ENCODE measurements at places on chromosomes 13 and 19.

- DNase-seq = no peak
Observed at GRCh38 chr19:19458110-19458816, 52.8 kb downstream of the GATAD2A start.

DNA sequence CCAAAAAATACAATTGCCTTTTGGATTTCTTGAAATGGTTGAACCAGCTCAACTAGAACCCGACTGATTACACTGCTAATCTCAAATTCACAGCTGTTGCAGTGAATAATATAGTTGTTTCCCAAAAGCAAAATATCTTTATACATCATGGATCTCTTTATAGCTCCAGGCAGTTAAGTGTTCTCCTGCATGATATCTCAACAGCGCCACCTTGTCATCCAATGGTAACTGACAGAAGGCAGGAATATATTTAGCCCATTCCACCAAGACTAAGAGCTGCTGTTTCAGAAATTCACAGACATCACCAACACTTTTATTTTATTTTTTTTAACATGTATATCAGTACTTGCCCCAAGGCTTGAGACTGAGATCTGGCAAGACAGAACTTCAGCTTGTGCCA, 1141.0 kb upstream of the PRR20A start:
- peak; percentile 9 for DNase-seq

DNA sequence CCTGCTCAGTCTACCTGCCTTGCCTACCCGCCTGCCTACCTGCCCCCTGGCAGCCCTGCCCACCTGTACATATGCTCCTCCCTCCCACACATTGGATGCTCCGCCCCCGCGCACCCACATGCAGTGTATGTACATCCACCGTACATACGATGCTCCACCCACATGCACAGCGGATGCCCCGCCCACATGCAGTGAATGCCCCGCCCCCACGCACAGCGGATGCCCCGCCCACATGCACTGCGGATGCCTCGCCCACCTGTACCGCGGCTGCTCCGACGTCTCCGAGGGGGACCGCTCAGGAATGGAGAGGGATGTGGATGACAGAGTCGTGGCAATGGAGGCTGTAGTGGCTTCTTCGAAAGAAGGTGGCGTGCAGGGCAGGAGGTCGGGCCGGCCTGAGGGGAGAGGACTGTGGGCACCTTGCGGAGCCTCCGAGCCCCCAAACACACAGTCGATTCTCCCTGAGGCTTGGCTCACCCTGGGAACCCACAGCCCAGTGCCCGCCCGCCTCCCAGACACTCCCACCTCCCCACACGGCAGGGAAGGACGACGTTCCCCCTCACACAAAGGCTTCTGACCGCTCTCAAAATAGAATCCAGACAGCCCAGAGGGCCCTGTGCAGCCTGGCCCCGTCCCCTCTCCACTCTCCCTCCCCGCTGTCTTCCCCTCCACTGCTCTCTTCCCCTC, 16.5 kb upstream of the CACTIN start:
- DNase-seq = peak; percentile 58

DNA sequence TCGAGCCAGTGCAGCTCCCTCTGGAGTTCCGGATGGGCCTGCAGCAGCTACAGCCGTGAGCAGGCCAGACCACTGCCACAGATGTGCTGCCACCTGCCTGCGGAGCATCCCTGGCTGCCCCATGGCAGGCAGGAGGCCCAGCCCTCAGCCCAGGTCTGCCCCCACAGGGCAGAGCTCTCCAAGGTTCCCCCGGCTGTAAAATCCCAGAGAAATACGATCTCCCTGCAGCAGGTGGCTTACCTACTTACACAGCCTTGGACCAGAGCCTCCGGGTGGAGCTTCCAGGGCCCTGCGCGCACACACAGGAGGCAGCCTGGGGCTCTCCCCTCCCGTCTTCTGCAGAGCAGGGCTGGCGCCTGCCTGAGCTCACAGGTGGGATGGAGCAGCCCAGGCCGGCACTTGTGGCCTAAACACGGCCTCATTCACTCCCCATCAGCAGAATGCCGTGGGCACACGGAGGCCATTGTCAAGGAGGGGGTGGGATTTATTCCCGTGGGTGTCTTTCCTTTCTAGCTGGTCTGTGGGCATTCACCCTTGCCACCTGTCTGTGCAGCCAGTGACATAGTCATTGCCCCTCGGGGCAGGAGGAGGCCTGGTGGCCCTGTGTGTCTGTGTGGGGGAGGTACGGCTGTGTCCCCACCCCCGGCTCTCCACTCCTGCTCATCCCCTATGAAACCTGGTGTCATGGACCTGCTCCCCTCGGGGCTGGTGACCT, 118.0 kb downstream of the KDM4B start:
- peak; percentile 56 for DNase-seq

DNA sequence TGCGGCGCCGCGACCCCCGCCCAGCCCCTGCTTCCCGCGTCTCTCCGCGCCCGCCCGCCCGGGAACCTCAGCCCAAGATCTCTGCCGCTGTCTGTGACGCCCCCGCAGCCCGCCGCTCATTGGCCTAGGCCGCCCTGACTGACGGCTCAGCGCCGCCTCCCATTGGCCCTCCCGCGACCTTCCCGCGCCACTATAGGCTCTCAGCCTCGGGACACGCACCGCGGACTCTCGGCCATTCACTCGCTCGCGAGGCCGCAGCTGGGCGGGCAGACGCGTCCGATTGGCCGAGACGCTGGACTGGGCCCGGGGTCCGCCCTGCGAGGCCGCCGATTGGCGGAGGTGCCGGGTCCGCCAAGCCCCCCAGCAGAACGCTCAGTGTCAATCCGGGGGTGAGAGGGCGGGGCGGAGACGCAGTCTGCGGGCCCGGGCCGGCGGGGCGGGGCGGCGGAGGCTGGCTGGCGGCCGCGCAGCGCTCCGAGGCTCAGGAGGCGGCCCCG, at the start of gene PRKACA:
Gene PRKACA (minus strand): TSS at position 95 of the 497 bp plus-strand sequence. CDS start 215 bp downstream, outside the sequence.
- DNase-seq = peak; percentile 98

DNA sequence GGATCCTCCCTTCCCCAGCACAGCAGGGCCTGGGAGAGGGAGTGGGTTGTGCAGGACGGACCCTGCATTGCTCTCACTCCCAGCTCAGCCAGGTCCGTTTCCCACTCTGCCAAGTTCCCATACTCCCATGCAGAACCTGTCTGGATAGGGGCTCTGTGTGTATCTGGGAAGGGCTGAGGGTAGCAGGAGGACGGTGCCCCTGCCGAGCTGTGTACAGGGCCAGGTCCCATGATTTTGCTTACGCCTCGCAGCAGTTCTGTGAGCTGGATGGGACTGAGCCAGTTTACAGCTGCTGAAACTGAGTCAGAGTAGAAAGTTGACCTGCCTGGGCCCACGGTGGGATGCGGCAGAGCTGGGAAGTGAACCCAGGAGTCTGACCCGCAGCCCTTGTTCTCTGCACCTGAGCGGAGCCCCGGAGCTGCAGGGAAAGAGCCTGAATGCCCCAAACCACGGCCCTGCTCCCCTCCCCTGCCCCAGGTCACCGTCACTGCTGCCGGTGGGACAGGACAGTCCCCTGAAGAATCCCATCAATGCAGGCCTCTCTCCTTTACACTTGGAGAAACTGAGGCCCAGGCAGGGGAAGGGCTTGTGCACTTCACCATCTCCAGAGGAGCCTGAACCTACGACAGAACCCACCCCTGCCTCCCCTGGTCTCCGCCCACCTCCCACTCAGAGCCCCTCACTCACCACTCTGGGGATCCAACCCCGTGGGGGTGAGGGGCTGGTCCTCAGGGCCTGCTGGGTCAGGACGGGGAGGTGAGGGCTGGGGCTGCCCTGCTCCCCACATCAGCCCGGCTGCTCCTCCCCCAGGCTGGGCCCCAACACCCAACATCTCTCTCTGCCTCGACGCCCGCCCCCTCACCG, 3.5 kb downstream of the LILRB5 start:
- DNase-seq = no peak
